Stimulated activated CD8-positive, alpha-beta memory T cell treated with anti-CD3 and anti-CD28 coated beads, Interleukin-15, amount 100 ng/mL, for 1 hour (primary cell): ENCODE measurements at places on chromosomes 3 and 15.

DNA sequence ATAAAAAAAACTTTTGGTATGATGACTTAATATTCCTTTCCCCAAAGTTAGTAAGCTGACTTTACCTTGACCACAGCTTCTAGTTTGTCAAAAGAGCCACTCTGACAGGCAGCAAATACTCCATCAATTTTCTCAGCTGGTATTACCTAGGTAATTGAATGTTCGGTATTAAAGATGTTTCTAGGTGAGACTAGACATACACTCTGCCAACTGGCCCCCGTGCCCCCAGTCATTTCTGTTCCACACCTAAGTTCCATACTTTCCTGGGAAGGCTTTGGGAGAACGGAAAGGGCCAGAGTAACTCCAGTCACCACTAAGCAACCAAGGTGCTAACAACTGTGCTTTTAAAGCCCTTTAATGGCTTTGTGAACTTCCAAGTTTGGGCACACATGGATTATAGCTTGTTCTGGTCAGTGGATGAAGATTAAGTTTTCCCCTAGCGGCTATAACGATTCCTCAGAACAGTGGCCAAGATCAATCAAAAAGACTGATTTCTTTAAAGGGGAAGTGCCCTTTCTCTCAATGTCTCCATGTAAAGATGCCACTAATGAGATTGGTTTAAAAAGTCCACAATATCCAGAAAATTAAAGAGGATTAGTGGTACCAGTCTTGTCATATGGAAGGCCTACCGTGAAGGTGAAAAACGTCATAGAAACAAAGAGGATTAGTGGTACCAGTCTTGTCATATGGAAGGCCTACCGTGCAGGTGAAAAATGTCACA, 7.0 kb downstream of the EIF4A2 start:
- DNase-seq: no peak

GRCh38 chr3:141255846-141256261, 24.2 kb downstream of the PXYLP1 start:
- no peak for DNase-seq

DNA sequence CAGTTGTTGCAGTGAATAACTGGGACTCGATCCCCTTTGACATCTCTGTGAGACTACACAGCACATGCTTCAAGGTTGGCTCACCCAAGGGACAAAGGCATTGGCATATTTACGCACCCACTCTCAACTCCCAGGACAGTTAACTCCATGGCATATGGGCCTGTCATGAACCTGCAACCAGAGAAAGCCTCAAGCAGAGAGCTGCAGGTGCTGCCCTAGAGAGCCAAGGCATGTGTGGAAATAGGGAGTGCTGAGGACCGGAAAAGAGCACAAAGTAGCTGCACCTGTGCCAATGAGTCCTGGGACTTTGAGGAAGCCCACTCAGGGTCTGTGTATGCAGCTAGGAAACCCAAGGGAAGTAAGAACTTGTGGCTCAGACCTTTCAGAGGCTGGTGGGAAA, 32.9 kb upstream of the SLC24A5 start:
- DNase-seq: no peak

- no peak for DNase-seq
Observed at GRCh38 chr3:99637368-99638111, 854 bp upstream of the COL8A1 start.

GRCh38 chr15:93250209-93250608, 161.2 kb upstream of the RGMA start:
- DNase-seq: no peak

DNA sequence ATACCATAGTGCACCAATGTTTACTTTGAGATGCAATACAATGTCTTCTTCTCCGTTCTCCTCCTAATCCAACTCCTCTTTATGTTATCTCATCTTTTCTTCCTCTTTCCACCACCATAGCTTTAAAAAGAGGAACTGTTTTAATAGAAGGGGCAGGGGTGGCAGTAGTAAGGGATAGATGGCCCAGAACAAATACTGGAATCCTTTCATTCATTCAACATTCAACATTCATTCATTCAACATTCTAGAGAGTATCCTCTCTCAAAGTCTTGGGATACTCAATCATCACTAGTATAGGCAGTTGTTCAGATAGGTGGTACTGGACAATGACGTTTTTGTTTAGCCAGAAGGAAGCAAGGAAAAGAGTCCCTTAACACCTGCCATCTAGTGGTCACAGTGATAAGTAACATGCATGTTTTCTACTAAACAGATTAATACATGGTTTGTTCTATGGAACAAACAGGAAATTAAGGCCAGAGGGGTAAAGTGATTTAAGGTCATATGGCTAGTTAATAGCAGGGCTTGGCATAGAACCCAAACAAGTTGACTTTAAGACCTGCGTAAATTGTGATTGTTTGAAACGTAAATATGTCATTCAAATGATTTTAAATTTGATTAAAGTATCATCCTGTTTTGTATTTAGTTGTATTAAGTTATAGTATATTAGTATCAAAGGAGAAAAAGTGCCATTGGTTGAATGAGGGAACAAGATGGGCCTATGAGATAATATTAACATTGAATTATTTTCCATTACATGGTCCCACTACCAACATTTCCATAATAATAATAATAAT, 26.9 kb upstream of the EHHADH start:
- no peak for DNase-seq

DNA sequence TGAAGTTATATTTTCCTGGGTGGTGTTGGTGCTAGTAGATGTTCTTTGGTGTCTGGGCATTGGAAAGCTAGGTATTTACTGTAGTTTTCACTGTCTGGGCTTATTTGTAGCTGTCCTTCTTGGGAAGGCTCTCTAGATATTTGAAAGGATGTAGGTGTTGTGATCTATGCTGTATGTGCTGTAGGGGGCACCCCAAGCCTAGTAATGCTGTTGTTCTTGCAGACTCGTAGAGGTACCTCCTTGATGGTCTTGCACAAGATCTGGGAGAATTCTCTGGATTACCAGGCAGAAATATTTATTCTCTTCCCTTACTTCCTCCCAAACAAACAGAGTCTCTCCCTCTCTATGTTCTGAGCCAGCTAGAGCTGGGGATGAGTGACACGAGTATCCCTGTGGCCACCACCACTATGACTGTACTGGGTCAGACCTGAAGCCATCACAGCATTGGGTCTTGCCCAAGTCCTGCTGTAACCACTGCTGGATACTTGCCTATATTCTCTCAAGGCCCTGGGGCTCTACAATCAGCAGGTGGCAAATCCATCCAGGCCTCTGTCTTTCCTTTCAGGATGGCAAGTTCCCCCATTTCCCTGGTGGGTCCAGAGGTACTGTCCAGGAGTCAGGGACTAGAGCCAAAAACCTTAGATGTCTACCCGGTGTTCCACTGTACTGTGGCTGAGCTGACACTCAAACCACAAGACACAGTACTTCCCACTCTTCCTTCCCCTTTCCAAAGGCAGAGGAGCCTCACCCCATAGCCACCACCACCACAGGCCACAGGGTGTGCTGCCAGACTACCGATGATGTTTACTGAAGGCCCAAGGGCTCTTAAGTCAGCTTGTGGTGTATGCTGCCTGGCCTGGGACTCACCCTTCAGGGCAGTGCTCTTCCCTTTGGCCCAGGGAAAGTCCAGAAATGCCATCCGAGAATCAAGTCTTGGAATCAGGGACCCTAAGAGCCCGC, 195.2 kb upstream of the DPPA4 start:
- no peak for DNase-seq

GRCh38 chr15:33872416-33873106, 95.7 kb upstream of the CHRM5 start:
- DNase-seq: no peak

DNA sequence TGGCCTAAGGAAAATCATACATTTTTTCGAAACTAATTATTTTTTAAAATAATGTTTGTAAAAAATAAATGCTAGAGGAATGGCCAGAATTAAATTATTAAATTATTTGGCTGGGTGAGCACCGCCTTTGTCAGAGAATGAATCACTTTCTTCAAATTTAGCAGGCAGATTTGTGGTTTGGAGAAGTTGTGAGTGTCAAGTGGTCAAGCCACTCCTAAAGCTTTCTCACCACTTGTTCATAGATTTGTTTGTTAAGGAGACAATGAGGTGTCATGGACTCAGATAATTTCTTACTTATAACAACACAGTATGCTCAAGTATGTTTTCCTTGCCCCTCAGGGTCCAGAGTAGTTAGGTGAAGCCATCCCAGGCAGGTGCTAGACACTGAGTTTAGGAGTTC, 196.2 kb downstream of the TUSC7 start:
- DNase-seq: no peak

DNA sequence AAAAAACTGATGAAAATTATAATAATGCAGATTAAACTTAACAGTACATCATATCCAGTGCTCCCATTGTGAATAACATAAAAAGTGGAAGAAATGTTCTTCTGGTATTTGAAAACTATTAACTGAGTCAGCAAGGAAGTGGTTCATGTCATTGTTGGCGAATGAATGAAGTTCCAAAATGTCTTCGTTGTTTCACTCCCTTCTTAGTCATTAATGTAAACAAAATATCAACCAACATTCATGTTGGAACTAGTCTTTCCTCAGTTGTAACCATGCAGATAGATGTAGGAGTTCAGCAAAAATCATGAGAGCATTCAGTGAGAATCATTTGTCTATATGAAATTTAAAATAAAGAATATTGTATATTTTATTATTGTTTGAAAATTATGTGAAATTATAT, 44.1 kb upstream of the ICE2 start:
- DNase-seq: no peak

- no peak for DNase-seq
Observed at GRCh38 chr3:31053299-31053698, 158.8 kb upstream of the GADL1 start.

- peak; percentile 65 for DNase-seq
Observed at GRCh38 chr3:111071257-111072030, at the start of gene NECTIN3. TSS of gene NECTIN3 (plus strand) at chr3:111071816. CDS start at chr3:111072018, 202 bp downstream.

- DNase-seq: no peak
Observed at GRCh38 chr3:142240708-142241107, 15.3 kb upstream of the GK5 start.

GRCh38 chr3:188137051-188137450, 16.9 kb upstream of the LPP start:
- no peak for DNase-seq

DNA sequence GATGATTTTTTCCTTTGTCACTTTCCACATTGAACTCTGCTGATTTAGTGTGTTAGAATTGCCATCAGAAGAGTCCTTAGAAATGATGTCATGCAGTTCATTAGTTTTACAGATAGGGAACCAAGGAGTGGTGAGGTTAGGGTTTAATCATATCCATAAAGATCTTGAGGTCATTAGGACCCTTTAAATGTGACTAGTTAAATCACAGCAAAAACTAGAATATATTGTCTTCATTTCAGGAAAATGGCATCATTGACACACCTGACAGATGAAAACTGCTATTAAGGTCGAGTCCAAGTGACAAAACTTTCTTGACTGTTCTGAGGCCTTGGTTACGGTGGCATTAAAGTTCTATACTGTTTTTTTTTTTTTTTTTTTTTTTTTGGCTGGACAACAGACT, 50.5 kb downstream of the MBNL1 start:
- no peak for DNase-seq

DNA sequence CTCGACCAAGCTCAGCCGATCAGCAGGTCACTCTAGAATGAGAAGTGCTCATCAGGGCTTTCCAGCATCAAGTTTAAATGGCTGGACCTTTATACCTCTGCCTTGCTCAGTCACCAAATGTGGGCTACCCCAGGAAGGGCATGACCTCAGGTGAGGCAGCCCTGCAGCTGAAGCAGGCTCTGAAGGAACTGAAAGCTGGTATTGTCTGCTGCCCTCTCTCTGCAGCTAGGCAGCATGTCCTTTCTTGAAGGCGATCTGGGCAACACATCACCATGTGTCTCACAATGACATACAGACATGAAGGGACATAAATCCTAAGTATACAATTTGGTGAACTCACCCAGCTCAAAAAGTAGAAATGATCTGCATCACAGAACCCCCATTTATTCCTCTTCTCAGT, 38.7 kb upstream of the ARID3B start:
- DNase-seq: no peak

GRCh38 chr3:122974764-122975162, 52.8 kb downstream of the SEMA5B start:
- no peak for DNase-seq

DNA sequence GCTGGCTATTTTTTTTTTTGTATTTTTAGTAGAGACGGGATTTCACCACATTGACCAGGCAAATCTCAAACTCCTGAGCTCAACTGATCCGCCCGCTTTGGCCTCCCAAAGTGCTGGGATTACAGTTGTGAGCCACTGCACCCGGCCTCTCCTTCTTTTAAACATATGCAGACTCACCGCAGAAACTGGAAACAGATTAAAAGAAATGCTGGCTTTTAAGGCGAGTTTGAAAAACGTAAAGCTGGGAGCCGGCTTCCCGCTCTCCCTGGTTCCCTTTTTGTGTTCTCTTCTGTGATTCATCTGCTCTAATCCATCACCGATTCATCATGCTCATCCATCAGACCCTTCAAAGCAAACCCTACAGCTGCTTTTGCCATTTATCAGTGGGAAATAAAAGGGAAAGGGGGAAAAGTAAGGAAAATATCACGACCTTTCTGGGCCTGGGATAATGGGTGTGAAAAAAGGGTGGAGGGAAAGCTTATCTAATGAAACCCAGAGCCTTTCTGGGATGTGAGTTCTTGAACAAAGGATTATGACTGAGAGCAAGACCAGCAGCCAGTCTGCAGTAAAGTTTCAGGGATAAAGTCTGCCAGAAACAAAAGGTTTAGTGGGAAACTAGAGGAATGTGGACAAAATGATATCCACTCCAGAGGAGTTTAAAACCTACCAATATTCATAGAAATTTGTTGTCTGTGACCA, 92.3 kb upstream of the LRIG1 start:
- no peak for DNase-seq

- no peak for DNase-seq
Observed at GRCh38 chr3:192130534-192131132, 596.7 kb downstream of the FGF12 start.

- no peak for DNase-seq
Observed at GRCh38 chr3:187969581-187969950, 184.4 kb upstream of the LPP start.

GRCh38 chr15:88979674-88980073, 66.5 kb upstream of the MFGE8 start:
- no peak for DNase-seq

DNA sequence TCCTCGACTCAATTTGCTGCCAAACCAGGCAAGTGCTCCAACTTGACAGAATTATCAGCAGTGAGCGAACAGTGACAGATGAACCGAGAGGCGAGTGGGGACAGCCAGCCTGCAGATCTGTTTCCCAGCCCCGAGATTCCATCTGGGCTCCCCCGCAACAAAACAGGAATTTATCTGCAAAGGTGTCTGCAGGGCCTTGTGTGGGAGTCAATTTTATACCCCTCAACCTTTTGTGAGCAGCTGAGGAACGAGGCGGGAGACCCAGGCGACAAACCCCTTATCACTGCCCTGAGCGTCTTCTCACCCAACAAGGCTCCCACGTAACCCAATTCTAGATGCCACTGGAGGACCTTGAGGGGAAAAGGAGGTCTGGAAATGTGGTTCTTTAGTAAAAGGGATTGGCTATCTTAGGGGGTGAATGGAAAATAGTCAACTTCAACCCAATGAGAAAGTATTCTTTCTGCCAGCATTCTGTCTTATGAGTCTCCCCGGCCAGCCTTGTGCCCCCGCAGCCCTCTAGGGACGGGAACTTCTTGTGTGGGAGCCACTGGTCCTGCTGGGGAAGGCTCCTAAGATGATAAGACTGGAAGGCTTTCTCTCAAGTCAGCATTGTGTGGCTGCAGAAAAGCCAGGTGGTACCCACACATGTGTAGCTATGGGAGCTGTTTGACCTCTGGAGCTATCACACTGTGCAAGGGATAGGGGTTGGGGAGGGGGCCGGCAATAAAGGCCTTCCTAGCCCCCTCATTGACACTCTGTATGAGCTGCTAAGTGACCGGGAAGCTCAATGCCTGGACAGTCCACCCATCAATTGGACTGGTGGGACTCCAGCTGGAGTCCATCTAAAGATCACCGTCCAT, 527.9 kb downstream of the SHQ1 start:
- no peak for DNase-seq

GRCh38 chr3:14962762-14963161, 15.4 kb downstream of the NR2C2 start:
- DNase-seq: no peak
